ENCODE measurements at places on chromosomes 6 and 20.
A peak's percentile ranks its signal among the peaks of the same experiment; 100 is the strongest.

DNA sequence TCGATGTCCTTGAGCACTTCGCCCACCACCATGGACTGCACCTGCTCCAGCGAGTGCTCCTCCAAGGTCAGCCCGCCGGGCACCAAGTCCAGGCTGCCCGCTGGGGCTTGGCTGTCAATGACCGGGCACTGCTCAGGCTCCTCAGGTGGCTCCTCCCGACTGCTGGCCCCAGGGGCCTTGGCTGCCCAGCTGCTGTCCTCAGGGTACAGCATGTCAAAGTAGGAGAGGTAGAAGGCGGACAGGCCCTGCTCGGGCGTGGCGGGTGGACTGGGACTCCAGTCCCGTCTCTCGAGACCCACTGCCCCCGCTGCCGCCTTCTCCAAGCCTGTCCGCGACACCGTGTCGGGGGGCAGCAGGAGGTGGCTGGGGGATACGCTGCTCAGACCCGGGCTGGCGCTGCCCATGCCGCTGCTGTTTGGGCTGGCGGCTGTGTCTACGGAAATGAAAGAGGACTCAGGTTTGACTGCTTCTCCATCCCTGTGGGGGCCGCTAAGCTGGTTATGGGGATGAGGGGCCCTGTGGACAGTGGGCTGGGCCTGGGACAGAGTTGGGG lies 12.0 kb downstream of the SPDEF start:
- DNase-seq, result no peak

DNA sequence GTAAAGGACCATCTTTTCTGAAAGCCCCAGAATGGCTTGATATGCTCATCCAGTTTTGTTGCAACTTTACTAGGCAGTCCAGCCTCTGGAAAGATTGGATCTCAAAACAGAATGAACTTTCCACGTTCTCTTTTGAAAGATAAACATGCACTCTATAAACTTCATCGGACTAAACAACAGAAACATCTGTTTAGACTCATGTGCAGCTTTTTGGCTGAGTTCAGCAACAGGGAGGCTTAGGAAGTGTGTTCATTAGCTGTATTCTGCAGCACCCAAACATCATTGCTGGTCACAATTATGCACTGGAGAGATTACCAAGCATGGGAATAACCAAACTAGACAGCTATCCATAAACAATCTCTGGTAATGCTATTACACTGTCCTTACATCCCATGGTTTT lies 180.5 kb downstream of the TENT5A start:
- DNase-seq, result no peak

GRCh38 chr20:62949153-62949821 lies 3.2 kb upstream of the SLC17A9 start:
- no peak for DNase-seq

GRCh38 chr6:33787954-33788693 lies 806 bp downstream of the LEMD2 start:
- DNase-seq, result peak; percentile 84

DNA sequence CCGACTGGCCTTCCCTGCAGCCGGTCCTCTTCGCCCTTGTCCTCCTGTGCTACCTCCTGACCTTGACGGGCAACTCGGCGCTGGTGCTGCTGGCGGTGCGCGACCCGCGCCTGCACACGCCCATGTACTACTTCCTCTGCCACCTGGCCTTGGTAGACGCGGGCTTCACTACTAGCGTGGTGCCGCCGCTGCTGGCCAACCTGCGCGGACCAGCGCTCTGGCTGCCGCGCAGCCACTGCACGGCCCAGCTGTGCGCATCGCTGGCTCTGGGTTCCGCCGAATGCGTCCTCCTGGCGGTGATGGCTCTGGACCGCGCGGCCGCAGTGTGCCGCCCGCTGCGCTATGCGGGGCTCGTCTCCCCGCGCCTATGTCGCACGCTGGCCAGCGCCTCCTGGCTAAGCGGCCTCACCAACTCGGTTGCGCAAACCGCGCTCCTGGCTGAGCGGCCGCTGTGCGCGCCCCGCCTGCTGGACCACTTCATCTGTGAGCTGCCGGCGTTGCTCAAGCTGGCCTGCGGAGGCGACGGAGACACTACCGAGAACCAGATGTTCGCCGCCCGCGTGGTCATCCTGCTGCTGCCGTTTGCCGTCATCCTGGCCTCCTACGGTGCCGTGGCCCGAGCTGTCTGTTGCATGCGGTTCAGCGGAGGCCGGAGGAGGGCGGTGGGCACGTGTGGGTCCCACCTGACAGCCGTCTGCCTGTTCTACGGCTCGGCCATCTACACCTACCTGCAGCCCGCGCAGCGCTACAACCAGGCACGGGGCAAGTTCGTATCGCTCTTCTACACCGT lies 6.1 kb downstream of the UBD start:
- peak; percentile 64 for DNase-seq

GRCh38 chr20:57225197-57225733 lies 41.2 kb downstream of the BMP7 start:
- DNase-seq, result no peak

DNA sequence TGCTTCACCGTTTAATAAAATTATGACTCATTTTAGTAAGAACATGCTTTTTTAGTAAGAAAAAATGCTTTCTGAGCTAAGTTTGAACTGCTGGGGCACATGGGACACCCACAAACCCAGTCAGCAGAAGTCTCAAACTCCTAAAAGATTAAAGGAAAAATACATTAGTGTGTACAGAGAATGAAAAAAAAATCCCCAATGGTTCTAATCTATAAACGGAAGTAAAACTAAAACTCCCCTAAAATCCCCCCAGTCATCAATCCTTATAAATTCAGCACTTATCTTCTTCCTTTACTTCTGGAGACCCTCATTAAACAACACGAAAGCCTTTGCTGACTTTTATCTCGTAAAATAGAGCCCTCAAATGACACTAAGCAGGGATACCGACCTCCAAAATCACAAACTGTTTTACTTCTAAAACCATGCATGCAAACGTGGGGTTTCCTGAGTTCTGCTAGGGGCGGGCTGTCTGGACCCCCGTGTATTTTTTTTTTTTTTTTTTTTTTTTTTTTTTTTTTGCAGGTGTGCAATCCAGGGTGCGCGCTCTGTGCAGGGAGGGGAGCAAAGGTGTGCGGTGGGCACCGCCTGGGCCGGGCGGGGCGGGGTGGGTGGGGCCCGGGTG lies 1.1 kb upstream of the MYB start:
- DNase-seq, result no peak

DNA sequence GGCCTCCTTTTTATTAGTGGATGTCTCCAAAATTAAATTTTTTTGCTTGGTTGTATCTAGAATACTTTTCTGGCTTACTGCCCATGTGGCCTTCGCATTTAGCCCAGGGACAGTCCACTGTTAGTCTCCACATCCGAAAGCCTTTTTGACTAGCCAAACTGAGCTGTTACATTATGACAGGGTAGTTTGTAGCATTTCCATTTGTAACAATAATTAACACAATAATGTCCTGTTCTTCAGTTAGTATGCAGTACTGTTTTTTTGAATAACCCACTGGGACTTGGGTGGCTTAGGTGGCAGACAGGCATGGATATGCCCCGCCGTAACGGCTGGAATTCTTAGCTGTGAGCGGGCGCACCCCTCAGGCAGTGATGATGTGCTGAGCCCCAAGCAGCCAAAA lies 12.7 kb upstream of the BTN3A2 start:
- DNase-seq, result no peak

- DNase-seq, result no peak
Observed at GRCh38 chr6:15685619-15686018, 22.8 kb upstream of the DTNBP1 start.

DNA sequence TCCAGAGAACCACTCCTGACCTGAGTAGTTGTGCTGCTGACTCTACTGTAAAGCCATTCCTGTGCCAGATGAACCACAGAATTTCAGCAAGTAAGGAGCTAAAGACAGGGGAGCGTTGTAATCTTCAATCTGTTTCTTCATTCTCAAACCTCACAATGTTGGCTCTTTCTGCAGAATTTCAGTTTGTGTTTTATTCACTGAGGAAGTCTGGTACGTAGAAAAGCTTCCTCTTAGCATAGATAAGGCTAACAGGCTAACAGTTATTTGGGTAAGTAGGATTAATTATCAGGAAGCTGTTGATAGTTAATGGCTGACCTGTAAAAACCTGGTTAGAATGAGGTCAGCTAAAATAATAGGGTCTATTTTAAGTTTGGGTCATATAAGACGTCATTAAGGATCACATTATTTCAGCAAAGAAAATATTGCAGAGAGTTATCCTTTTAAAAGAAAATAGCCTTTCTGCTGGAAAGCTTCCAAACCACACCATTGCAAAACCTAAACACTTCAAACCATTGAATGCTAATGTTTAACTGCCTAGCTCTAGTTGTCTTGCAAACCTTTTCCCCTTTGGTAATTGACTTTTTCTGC lies 14.1 kb upstream of the TENT5A start:
- DNase-seq, result peak; percentile 97

GRCh38 chr20:36175016-36175415 lies 20.5 kb downstream of the EPB41L1 start:
- no peak for DNase-seq

DNA sequence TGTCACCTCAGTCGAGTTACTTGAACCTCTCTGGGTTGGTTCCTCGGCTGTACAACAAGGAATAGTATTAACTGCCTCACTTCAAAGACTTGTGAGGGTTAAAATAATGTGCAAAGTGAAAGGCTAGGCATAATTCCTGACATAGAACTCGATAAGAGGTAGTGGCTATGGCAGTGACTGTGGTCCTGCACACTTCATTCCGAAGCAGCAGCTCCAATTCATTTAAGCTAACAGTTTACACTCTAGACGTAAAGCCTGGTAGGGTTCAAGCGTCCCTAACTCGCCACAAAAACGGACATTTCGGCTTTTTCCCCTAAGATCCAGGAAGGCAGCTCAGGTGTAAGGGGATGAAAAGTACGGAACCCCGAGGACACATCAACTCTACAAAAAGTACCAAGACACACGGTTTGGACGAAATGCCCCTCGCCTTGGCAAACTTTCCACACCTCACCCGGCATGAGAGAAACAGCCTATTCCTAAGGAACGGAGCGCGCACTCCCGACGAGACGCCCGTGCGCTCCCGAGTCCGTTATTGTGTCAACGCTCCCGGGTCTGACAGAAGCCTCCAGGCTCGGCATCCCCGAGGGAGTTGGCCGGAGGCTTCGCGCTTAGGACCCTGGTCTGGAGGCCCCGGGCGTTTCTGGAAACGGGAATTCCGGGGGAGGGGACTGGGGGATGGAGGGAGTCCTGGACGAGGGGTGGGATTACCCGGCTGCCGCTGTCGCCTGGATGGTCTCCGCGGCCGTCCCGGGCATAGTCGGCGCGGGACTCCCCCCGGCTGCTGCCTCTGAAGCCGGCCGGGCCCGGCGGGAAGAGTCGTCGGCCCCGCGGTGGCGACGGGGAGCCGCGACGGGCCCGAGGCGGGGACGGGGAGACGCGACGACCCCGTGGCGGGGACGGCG lies 937 bp downstream of the ZNF318 start:
- DNase-seq, result peak; percentile 49

- no peak for DNase-seq
Observed at GRCh38 chr6:19181211-19181610, 656.0 kb upstream of the ID4 start.

- DNase-seq, result no peak
Observed at GRCh38 chr6:485655-486170, 94.2 kb downstream of the IRF4 start.

- DNase-seq, result no peak
Observed at GRCh38 chr6:108837236-108837971, 10.8 kb upstream of the ARMC2 start.

DNA sequence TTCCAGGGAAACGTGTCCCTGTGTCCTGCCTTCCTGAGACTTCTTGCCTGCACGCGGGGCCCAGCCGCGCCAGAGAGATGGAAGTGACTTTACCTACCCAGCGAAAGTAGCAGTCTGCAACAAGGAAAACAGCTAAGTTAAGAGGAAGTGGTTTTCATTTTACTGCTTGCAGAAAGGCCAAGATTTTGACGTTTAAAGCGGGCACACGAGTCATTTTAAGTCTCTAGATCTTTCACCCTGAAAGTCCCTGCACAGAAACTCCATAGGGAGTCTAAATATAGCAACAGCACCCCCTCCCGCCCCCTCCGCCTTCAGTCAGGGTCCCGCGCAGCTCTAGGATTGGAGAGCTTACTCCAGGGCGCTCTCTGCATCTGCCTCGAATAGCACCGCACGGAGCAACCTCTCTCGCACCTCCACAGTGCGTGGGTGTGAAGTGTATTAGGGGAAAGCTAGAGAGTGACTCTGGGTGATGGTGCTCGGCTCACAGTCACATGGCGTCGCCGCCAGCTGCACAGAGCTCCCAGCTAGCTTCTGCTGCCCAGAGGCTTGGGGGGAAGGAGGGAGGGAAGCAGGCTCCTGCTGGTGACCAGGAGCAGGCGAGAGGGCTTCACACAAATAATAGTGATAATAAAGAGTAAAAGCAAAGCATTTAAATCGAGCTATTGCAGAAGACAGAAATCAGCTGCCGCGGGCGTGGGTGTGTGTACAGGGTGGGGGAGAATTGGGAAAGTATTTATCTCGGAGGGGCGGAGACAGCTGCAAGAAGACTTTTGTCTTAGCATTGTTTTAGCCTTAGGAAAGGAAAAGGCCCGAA lies 1.8 kb upstream of the KCNQ5 start:
- peak; percentile 35 for DNase-seq

Measured in fibroblast of pulmonary artery (primary cell).